ENCODE measurements at places on chromosomes 2 and 18. TPM values are rescaled to one million over a fixed set of nuclear protein-coding genes. Genes with fewer than 3 reads are reported as not detected.

The MSH6 gene
- 40.3 TPM for total RNA-seq

DNA sequence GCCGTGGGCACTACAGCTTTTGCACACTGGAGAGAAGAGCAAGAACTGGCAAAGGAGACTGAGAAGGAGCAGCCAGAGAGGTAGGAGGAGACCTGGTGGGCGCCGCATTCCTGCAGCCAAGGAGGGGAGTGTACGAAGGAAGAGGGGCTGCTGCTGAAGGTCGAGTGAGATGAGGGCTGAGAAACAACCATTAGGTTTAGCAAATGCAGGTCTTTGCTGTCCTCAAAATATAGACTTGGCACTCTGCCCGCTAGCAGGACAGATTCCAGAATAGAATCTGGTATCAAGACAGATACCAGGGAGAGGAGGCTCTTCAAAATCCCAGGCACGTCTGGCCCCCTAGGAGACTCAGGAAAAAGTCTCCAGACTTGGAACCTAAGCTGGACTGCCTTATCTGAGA, 83.0 kb downstream of the TGOLN2 start:
- no peak for DNase-seq

GRCh38 chr18:48229552-48229981, 179.6 kb downstream of the ZBTB7C start:
- peak; percentile 36 for DNase-seq

The THUMPD2 gene
- total RNA-seq = 8.0 TPM

- DNase-seq = no peak
Measured at GRCh38 chr2:167862296-167862695, 385.1 kb downstream of the STK39 start.

DNA sequence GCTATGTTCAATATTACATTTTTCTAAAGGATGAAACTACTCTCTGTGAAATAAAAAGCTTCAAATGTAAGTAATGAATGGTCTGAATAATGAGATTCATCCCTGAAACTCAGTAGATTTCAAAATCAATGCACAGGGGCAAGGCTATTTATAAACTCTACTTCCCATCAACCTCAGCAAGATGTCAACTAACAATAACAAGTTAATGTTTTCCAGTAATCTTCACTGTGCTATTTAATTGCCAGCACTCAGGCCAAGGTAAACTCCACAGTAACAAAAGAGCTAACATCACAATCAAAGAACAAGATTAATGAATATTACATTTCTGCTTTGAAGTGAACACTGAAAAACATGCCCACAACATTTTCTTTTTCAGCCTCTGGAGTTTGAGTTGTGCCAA, 144.3 kb upstream of the ZFP36L2 start:
- peak; percentile 9 for DNase-seq

The ZNF385B gene
- not detected for total RNA-seq

GRCh38 chr18:63004466-63005089, 289.2 kb downstream of the PHLPP1 start:
- no peak for DNase-seq

- peak; percentile 6 for DNase-seq
Measured at GRCh38 chr18:46322411-46322891, 218.3 kb downstream of the HAUS1 start.

The NFATC1 gene
- total RNA-seq = not detected

- DNase-seq = no peak
Measured at GRCh38 chr2:15957881-15958713, 17.7 kb downstream of the MYCN start.

DNA sequence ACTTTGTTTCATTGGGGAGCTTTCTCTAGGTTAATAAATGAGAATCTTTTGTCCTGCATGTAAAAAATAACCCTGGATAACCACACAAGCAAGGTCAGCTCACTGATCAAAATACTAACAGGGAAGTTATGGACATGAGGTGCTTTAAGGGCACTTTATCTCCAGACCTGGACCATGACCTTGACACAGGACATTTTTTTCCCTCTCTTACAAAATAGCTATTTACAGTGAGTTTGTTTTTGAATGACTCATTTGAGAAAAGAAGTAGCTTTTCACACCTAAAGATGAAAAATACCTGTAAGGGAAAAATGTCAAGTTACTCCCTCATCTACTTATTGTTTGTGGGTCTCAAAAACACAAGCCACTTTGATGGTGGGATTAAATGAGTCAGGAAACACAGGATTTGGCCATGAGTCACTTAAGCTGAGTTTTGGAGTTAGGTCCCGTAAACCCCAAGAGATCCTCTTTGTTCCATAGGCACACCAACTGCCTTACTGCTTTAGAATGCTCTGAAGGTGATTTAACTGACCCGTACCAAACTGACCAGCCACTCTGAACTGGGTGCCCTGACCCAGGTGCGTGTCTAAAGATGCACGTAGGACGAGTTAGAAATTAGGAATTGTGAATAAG, 479.3 kb upstream of the NXPH2 start:
- no peak for DNase-seq

GRCh38 chr2:28048341-28048740, 157.8 kb downstream of the BABAM2 start:
- no peak for DNase-seq

The DTNA gene
- not detected for total RNA-seq

DNA sequence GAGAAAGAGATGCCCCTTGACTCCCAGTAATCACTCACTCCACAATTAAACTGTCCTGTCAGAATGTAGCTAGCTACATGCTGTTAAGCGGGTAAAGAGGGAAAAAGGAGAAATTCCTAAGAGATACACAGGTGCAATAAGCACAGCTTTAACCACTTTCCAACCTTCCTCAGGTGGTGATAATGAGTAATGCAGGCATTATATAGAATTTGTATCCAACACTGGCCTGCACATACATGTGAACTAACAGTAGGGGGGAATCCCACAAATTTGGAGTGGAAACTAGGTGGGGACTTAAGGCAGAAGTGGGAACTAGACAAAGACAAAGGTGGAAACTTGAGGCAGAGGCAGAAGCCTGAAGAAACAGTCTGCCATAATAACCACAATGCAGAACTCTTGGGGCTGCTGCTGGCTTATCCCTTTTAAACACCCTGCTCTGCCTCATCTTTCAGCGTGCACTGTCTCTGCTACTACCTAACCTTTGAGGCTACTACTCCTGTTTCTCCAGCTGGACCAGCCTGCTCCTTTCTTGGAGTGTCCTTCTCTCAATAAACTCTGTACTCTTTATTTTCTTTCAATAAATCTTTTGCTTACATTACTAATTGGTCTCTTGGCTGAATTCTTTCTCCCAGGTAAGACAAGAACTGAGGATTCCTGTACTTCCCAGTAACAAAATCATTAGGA, 259.7 kb downstream of the PDE11A start:
- no peak for DNase-seq

GRCh38 chr2:209619782-209620181, 151.8 kb upstream of the UNC80 start:
- DNase-seq = no peak

The NOSTRIN gene
- 5.1 TPM for total RNA-seq

The FIGN gene
- total RNA-seq = not detected

GRCh38 chr2:229974266-229974665, 52.0 kb downstream of the FBXO36 start:
- DNase-seq = peak; percentile 13

GRCh38 chr2:27206346-27206745, 5.5 kb upstream of the ATRAID start:
- DNase-seq = no peak

DNA sequence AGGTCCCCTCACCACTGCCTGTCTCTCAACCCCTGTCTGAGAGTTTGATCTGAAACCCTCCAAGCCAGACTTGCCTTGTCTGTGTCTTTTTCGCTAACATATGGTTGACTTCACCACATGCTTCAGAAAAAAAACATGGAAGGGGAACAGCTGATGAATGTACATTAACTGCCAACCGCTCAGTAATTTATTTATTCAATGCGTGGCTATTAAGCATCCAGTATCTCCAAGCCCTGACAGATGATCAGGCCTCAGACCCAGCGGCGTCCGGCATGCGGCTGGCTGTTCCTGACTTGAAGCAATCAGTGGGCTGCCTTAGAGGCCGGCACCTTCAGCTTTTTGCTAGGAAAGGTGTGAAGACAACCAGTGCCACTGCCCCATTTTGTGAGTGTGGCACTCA, 62.3 kb downstream of the NGEF start:
- no peak for DNase-seq

DNA sequence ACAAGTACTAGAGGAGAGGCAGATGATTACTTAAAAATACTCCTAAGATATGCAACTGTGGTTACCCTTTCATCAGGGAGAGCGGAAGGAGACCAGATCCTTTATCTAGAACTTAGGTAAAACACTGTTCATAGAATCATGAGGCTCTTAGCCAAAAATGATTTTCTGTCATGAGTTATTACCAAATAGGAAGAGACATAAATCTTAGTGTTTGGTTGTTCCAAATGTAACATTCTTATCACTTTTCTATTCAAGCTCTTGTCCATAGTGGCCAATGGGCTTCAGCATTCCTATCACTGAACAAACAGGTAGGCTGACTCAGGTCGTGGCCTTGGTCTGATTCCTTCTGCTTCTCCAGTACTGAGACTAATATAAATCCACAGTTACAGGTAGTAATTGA, 38.5 kb downstream of the RPRD1A start:
- DNase-seq = no peak

The CFAP65 gene
- not detected for total RNA-seq

The APOB gene
- not detected for total RNA-seq

The CIB4 gene
- not detected for total RNA-seq

- no peak for DNase-seq
Measured at GRCh38 chr2:160305081-160305750, 105.1 kb upstream of the ITGB6 start.

- DNase-seq = no peak
Measured at GRCh38 chr2:217047209-217047608, 187.3 kb upstream of the TNP1 start.

The CAVIN2 gene
- 0.84 TPM for total RNA-seq

The SLC8A1 gene
- total RNA-seq = 0.10 TPM

GRCh38 chr2:201597397-201597796, 45.9 kb downstream of the TMEM237 start:
- DNase-seq = no peak

Data from HT-29 (cell line).